AG04450 (cell line): ENCODE measurements at places on chromosomes 6 and 20.

DNA sequence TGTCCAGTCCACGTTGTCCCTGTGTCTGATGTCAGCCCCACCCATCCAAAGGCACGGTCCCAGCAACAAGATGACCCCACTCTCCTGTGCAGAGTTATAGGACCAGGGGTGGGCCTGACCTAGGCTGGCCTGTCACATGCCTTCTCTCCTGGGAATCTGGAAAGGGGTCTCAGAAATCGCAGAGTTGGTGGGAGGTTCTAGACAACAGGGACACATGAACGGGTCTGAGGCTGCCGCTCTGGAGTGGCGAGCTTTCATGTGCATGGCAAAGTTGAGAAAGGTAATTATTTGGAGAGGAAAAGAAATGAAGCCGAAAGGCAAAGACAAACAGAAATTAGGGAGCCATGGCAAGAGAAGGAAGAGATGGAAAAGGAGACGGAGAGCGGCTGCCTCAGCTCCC, 29.5 kb downstream of the BFSP1 start:
- no peak for DNase-seq

- DNase-seq, result no peak
Observed at GRCh38 chr20:44151621-44152416, 35.2 kb downstream of the JPH2 start.

DNA sequence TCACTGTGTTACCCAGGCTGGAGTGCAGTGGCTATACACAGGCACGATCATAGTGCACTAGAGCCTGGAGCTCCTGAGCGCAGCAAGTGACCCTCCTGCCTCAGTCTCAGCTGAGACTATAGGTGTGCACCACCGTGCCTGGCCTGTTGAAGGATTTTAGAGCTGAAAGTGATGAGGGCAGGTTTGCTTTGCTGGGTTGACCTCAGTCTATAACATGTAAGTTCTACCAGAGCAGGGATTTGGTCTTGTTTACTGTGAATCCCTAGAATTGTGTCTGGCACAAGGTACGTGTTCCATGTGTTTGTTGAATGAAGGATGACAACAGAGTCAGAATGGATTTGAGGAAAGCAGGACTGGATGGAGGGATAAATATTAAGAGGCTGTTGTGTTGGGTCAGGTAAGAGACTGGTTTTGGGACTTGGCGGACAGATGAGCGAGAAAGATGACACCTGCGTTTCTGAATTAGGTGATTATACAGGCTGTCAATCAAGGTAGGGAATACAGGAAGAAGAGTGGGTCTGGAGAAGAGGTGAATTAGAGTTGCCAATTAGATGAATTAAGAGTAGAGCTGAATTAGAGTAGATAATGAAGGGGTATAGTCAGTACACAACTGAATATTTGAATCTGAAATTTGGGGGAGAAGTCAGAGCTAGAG, 6.5 kb downstream of the ASXL1 start:
- DNase-seq, result no peak

GRCh38 chr6:20640181-20640580, 105.9 kb downstream of the CDKAL1 start:
- no peak for DNase-seq

GRCh38 chr6:41689171-41690008, 46.0 kb downstream of the TFEB start:
- no peak for DNase-seq

- DNase-seq, result no peak
Observed at GRCh38 chr6:113281014-113281413, 576.1 kb upstream of the MARCKS start.

GRCh38 chr6:164013480-164014208, 599.1 kb downstream of the QKI start:
- no peak for DNase-seq

DNA sequence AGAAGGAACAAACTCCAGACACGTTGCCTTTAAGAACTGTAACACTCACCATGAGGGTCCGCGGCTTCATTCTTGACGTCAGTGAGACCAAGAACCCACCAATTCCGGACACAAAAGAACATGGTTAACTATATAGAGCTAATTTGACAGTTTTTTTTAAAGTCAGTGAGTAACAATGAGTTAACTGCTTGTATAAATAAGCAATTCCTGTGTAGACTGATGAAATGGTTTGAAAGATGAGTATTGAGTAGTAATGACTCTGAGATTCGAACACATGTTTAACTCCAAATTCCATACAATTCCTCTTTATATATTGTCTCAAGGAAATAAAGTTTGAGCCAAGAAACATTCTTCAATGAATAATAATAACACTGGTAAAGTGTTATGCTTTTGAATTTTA, 478.0 kb downstream of the MMUT start:
- DNase-seq, result peak; percentile 20

DNA sequence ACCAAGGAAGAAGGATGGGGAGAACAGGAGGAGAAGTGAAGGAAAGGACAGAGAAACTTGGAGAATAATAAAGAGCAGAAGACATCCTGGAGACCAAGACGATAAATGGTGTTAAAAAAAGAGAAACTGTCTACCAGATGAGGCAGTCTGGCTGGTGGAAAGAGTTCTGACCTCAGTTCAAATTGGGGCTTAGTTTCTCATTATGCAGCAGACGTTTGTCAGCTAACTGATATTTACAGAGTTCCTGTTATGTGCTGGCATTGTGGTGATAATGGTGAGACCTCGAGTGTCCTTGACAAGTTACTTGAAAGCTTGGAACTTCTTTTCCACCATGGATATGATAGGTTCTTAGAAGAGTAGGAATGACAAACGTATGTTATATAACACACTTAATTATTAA, 142.7 kb downstream of the LRRC1 start:
- no peak for DNase-seq

- no peak for DNase-seq
Observed at GRCh38 chr6:16272201-16272600, 33.8 kb downstream of the GMPR start.

DNA sequence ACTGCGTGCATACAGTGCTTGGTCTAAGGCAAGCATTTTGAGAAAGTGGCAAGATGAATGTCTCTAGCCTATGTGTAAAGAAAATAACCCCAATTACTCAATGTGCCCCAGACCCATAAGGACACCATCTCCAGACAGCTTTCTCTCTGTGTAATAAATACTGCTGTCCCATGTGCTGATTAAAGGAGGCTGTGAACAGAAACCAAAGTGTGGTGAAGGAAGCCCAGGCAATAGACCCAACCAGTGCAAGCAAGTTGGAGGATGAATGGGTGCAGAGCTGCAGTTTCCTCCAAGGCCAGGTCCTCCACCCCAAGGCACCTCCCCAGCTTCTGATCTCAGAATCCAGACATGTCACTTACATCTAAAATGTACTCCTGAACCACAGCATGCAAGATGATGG, 60.6 kb downstream of the TRAM2 start:
- DNase-seq, result no peak

DNA sequence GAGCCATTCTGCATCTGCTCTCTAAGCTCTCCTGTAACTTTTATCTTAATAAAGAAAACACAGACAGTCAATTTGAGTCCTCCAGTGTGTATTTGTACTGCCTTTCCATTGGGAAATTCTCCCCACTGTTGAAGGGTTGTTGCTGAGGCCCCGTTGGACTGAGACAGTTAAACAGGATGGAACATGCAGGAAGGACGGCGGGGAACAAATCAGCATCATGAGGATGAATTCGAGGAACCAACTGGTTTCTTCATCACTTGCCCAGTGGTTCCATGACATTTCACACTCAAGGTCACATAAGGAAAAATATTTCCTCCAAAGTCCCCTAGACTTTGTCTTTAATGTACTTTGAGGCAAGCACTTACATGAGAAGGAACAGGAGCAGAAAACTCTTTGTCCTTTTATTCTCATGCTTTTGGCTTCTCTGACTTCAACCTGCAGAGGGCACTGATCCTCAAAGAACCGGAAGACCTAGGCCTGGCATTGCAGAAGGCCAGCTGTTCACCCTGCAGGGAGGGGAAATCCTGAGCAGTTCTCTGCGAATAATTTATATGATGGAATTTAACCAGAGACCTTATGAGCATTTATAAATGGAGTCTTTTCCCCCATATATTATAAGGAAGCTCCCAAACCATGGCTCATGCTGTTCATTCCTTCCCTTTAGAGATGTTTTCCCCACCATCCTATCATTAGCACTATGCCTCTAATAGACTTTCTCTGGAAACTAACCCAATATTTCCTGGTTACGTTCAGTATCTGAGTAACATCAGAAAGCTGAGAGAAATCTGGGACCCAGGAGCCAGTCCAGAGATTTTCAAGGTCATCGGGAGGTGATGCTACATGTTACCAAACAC, 55.2 kb upstream of the ADGRF1 start:
- DNase-seq, result peak; percentile 78

- DNase-seq, result peak; percentile 3
Observed at GRCh38 chr6:159217595-159218275, 48.5 kb downstream of the FNDC1 start.

DNA sequence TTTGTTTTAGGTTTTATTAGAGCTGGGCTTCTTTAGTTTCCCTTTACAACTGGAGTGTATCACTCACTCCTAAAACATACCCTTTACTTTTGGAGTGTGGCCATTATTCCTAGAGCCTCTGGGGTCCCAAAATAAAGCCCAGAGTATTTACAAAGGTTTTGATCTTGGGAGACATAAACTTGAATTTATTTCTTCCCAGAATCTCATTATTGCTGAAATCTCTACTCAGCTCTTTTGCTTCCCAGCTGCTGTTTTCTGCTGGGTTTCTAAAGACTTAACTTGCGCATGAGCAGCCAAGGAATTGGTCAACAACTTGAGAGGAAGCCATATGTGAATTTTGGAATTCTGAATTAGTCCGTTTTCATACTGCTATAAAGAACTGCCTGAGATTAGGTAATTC, 94.5 kb upstream of the NRSN1 start:
- no peak for DNase-seq

DNA sequence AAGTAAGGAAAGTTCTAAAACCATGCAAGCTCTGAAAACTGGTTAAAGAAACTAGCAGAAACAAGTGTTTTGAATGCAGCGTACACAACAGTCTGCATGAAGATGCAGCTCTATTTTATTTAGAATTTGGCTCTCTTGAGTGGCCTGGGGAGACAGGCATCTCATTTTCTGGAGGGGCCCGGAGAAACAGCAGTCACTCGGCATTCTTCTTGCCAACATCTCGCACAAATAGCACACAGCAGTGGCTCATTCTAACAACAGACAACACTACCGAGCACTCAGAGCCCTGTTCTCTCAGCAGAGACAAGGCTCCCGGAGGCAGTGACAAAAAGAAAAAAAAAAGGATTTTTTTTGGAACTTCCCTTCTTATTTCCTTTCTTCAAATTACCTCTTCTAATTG, 108.5 kb upstream of the STMND1 start:
- no peak for DNase-seq

GRCh38 chr6:111530218-111530617, 47.2 kb upstream of the REV3L start:
- no peak for DNase-seq

- no peak for DNase-seq
Observed at GRCh38 chr6:11179088-11179418, 53.4 kb downstream of the NEDD9 start.

DNA sequence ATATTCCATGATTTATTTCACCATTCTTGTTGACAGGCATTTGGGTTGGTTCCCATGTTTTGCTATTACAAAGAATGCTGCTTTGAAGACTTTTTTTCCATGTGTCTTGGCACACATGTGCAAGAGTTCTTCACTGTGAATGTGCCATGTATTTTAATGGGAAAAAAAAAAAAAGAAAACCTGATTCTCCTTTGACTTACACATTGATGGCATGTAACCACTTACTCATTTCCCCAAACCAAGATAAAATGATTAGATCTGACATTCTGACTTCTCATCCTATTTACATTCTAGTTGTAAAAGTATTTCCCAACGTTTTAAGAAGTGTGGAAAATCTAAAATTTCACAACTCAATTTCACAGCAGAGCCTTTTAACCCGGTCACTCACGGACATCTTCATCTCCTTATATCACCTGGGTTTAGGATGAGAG, 4.4 kb downstream of the CAP2 start:
- DNase-seq, result no peak

GRCh38 chr6:145809785-145810184, 4.8 kb downstream of the FBXO30 start:
- DNase-seq, result no peak

GRCh38 chr6:13916230-13916944, 8.4 kb upstream of the RNF182 start:
- no peak for DNase-seq

DNA sequence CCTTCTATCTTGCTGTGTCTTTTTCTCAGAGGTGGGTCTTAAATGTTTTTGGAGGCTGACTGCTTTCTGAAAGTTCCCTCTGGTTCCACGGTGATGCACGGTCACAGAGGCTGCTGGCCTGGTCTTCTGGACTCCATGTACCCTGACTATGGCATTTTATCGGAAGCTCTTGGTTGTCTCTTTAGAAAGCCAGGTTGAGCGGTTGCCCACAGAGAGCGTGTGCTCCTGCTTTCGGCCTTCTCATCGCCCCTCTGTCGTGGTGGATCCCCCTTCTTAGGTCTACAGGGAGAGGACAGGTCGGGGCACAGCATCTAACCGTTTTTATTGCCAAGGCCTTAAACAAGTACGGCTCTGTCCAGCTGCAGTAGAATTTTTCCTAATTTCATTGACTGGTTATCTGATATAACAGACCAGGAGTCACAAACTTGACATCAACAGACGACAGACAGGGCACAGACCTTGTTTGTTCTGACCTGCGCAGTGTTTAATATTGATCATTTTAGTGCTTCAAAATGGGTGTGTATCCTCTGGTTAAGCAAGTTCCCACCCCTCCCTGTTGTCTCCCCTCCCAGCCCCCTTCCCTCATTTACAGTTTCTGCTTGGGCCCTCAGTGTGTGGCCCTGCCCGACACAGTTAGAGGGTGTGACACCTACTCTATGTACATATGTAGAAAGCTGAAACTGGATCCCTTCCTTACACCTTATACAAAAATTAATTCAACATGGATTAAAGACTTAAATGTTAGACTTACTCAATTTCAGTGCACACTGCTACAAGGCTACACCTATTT, 24.7 kb downstream of the SYTL3 start:
- no peak for DNase-seq

DNA sequence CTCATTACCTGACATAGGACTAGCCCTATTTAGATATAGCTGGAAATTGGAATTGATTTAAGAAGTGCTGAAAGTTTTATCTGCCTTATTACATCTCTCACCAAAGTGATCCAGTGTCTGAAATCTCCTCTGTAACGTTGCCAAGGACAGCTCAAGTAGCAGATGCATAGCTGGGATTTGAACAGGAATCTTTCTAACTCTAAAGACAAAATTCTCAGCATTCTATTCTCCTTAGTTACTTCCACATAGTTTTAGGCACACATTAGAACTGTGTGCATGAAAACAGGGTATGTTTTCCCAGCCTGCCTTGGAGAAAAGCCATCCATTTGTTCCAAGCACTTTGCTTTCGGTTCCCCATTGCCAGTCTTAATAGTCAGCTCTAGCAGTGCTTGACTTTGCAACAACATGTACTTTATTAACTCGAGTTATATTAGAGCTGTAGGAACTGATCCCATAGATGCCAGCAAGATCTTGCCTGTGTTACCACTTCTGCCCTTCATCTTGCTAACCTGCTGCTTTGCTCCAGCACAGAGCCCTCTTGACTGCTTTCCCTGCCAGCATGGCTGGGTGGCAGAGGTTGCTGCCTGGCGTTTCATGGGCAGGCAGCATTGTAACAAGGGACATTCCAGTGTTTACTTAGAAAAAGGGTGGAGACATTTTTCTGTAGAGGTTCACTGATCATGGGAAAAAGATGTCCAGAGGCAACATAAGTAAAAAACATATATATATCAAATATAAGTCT, 56.1 kb upstream of the STMND1 start:
- DNase-seq, result no peak
